ENCODE measurements at places on chromosomes 7 and 10.

- no peak for DNase-seq
These were observed 55.2 kb downstream of the EGFR start for GRCh38 chr7:55073976-55074528.

- DNase-seq = no peak
These were observed 32.1 kb upstream of the CCSER2 start for GRCh38 chr10:84296091-84296981.

DNA sequence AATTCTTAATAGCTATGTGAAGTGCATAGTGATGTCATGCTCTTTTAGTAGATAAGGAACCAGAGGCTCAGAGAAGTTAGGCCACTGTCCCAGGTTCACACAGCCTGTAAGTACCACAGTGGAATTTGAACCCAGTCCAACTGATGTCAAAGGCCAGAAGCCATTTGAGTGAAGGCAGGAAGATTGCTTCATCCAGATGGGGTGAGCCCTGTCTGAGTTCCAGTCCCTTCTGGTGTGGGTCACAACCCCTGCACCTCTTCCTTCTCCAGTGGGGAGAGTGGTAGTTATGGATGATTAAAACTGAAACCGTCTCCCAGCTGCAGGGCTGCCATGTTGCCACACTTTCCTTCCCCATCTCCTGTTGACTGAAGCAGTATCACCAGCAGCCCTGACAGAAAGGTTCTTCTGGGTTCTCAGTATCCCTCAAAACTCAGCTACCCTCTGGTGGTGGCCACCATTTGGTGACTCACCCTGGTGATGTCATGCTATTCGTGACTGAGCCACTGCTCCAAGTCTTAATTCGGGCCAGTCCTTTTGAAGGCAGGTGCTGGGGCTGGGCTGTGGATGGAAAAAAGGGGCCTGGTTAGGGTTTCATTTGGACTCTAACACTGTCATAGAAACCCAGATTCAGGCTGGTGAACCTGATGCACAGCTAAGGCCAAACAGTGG, 1.5 kb upstream of the C10orf95 start:
- peak; percentile 38 for DNase-seq

DNA sequence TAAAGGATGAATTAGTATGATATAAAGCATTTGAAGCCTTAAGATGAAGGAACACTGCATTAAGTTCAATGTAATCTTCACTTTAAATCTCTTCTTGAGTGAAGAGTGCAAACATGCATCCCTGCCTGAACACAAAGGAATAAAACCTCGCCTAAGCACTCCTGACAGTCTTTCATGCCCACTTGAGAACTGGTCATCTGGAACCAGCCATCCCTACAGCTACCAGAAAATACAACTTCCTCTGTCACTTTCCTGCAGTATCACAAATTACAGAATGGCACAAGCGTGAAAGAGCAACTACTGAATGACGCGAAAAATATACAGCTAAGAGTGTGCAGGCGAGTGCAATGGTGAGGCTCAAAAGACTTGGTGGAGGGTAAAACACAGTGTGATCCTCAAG, 1079.9 kb downstream of the CNTNAP2 start:
- DNase-seq = no peak

DNA sequence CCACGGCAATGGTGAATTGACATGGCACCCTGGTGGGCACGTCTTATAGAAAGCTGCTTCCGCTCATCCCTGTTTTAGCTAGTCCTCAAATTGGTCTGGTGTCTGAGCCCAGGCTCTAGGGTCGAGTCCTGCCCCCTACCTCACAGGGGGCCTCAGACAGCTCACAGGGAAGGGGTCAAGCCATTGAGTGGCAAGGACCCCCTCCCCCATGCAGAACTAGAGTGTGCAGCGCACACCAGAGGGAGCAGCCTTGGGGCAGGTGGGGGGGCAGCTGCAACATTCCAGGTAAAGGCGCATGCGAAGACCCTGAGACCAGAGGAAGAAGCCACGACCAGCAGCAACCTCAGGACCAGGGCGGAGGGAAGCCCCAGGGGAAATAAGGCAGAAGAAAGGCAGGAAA, 240.4 kb upstream of the PPP2R2D start:
- no peak for DNase-seq

- no peak for DNase-seq
These were observed 194.8 kb upstream of the PTN start for GRCh38 chr7:137538361-137538762.

GRCh38 chr7:45367026-45367425, 207.1 kb upstream of the ADCY1 start:
- no peak for DNase-seq

DNA sequence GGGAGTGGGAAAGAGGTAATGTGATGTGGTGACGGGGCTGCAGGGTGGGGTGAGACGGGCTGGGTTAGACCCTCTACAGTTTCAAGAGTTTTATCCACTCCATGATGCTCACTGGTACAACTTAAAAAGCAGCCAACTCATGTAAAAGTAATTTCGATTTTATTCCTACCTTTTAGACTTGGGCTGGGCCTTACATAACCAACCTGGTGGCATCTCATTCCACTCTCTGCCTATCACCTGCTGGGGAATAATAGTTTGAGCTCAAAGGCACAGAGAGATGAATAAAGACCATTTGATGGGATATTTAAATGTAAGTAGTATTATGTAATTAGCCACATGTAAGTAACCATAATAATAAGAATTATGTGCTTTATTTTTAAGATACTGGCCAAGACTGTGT, 366.0 kb upstream of the RNF32 start:
- DNase-seq = no peak

- no peak for DNase-seq
These were observed 158.4 kb upstream of the NEBL start for GRCh38 chr10:21055339-21056135.

DNA sequence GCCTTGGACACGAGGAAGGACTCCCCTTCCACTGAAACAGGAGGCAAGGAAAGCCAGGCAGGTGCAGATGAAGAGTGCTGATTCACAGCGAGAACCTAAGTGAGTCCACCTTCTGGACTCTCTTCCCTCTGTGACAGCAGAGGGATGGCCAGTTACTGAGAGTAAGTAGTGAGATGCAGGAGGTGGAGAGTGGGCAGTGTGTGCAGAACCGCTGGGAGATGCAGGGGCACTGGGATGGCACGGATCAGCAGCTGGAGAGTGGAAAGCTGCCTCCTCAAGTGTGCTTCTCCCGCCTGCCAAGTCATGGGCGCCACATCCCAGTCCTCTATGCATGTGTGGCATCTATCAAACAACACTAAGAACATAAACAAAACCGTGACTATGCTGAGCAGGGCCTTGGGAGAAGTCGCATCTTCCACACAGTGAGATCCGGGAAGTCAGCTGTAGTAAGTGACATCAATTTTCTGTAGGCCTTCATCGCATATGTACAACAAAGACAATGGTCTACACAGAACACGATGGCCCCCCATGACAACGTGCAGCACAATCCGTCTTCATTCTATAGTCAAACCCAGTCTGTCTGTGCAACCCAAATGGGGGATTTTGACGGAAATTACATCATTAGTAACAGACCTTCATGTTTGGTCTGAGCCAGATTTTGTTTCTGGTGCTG, 217.4 kb upstream of the KLF14 start:
- DNase-seq = no peak

GRCh38 chr10:78559661-78560340, 509.0 kb upstream of the ZMIZ1 start:
- DNase-seq = no peak

- no peak for DNase-seq
These were observed 37.0 kb downstream of the SNX13 start for GRCh38 chr7:17903337-17903736.

- no peak for DNase-seq
These were observed 164.9 kb upstream of the RHOBTB1 start for GRCh38 chr10:61108915-61109314.

DNA sequence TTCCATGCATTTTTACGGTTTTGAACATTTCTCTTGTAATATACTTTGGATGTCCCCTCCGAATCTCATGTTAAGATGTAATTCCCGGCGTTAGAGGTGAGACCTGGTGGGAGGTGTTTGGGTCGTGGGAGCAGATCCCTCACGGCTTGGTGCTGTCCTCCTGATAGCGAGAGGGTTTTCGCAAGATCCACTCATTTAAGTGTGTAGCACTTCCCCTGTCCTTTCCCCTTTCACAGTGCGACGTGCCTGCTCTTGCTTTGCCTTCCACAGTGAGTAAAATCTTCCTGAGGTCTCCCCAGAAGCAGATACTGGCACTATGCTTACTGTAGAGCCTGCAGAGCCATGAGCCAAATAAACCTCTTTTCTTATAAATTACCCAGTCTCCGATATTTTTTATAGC, 6.6 kb downstream of the GPR141 start:
- no peak for DNase-seq

DNA sequence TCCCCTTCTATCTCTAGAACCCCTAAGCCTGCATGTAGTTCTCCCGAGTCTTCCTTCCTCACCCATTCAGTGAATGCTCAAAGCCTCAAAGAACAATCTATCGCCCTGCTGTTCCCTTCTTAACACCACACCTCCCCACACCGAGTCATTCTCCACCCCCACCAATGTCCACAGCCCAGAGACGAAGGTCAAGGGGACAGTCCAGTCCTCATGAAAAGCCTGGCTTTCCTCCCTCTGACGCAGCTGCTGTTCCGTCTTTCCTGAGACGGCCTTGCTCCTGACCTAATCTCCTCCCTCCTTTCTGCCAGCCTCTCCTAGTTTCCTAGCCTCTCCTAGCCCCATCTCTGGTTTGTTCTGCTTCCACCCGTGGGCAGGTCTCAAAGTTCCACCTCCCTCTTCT, 9.2 kb downstream of the MOSPD3 start:
- DNase-seq = no peak

DNA sequence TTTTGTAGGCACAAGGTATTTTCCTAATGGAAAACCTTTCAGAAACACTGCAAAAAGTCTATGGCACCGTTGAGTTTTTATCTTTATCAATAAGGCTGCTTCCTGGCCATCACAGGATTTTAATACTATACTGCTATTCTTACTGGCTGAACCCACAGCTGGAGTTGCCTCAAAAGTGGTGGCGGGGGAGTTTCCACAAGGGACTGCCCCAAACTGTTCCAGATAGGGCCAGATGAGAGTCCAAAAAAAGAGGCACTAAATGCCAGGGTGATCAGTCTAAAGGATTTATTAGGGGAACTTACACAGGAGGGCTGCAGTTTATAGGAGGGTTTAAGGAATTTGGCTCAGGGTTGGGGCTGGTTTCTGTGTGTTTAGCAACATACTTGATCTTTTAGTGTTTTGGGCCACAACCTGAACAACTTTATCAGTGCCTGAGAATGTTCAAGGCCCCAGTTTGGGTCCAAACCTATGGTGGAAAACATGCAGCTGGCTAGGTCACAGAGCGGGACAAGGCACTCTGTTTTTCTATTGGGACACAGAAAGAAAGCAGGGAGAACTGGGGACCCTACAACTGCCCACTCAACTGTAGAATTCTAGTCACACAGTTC, 41.4 kb downstream of the STAM start:
- no peak for DNase-seq

DNA sequence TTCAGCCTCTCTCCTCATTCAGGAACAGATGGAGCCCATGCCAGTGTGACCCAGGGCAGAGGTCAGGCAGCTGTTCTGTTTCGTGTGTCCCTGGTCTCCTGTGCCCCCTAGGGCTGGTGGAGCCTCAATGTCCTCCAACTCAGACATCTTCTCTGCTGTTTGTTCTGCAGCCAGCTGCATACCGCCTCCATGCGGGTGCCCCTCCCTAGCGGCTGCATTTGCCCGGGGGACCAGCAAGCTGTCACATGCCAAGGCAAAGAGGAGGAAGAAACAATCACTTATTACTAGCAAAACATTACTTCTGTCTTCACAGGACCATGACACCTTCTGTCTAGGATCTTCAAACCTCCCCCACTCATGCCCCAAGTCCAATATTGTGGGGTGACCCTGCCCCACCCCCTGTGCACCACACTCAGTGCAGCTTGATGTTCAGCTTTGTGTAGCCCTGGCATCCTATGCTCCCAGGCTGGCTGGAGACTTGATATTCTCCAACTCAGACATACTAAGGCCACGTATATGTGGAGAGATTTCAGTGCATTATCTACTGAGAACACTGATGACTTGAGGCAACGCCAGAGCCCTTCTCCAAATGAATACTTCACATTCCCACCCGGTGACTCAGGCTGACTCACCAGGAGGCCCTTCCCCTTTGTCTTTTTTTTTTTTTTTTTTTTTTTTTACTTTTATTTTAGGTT, 188.9 kb downstream of the SKIDA1 start:
- no peak for DNase-seq

- DNase-seq = no peak
These were observed 19.3 kb downstream of the STK17A start for GRCh38 chr7:43602256-43602655.

GRCh38 chr7:8263048-8263447, 1.1 kb upstream of the ICA1 start:
- DNase-seq = no peak

DNA sequence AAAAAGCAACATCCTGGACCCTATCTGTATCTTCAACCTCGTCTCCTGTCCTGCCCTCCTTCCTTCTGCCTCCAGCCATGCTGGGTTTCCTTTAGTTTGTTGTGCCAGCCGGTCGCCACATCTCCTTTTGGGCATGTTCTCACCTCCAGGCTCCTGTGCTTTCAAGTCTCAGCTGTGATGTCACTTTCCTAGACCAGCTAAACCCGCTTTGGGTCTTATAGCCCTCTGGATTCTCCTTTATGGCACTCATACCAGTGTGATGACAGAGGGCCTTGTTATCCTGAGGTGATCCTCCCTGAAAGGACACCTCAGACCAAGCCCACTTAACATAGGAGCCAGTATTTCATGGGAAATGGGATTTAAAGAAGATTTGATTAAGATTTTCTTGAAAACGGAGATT, 108.6 kb downstream of the EMX2 start:
- no peak for DNase-seq

DNA sequence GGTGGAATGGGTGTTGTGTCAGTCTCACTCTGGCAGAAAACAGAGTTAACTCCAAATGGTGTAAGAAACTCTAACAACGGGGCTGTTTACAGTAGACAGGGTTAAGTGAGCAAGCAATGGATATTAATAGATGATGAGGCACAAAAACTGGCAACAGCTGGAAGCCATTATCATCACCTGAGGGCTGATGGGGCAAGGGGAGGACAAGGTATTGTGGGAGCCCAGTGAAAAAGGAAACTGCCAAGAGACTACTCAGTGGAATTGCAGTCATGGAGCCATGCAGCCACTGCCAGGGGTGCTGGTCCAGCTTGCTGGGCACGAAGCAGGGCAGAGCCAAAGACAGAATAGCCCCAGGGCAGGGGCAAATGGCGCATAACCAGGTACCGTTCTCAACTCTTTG, 260.7 kb downstream of the BICC1 start:
- DNase-seq = no peak

- DNase-seq = no peak
These were observed 71.3 kb downstream of the CDHR3 start for GRCh38 chr7:106034383-106034782.

Data from activated T-helper 1 cell treated with anti-CD3 and anti-CD28 coated beads, Interleukin-2, amount 50 U/mL, for 16 hours (primary cell).